Activated CD4-positive, alpha-beta T cell treated with anti-CD3 and anti-CD28 coated beads, Interleukin-2, amount 50 U/mL, for 4 hours (primary cell): ENCODE measurements at places on chromosomes 2 and 18.
A peak's percentile ranks its signal among the peaks of the same experiment; 100 is the strongest.

DNA sequence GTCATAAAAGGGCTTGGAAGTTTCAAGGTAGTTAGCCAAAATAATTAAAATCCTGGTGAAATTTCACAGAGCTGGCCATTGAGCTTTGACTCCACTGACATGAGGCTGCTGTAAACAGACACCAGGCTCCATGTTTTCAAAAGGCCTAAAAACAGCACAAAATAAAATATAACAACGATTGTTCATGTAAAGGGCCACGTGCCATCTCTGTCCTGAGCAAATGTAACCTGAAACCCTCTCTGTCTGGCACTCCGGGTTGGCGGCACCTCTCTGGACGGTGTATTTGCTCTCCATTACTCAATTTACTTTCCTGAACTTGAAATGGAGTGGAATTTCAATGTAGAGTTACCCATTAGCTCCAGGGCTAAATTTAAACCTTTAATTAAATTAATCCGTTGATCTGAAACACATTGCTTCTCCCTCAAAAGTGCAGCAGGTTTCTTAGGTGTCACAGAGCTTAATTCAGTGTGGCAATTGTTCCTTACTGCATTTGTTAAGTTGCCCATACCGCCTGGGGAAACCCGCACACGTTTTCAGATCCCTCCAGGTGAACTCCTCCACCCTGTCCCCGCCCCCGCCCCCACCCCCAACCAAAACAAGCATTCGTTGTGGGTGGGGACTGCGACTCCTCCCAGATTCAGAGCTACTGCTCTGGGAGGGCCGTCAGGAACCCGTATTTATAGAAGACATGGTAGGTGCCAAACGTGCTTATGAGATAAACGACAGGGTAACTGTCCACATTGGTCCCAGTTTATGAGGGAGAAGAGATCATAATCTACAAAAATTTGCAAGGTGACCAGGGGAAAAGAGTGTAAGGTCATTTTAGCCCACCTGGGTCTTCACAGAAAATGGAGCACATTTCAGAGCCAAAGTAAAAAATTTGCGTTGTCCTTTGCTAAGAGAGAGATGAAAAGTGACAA is 1.2 kb upstream of the CABLES1 start:
- DNase-seq, result peak; percentile 29

GRCh38 chr2:112239862-112240261 is 15.0 kb downstream of the ZC3H8 start:
- DNase-seq, result no peak

DNA sequence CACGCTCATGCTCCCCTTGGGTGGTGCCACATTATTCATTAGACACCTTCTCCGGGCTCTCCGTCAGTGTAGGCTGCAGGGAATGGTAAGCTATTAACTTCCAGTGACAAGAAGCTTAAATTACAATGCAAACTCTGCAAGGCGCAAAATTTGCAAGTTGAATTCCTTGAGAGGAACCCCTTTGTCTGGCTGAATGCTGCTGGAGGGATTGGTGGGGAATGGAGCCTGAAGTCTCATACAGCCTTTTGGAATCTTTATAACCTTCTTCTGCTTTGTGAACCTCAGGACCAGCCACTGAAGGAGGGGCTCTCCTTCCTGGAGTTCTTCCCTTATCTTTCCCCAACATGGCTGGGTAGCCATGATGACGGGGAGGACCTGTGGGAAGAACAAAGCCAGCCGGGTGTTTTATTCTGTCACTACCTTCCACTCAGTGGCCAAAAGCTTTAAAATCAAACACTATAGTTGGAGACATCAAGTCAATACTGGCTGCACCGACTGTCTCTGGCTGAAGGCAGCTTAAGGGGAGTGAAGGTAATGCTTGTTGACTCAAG is 220.9 kb upstream of the EPHA4 start:
- no peak for DNase-seq

DNA sequence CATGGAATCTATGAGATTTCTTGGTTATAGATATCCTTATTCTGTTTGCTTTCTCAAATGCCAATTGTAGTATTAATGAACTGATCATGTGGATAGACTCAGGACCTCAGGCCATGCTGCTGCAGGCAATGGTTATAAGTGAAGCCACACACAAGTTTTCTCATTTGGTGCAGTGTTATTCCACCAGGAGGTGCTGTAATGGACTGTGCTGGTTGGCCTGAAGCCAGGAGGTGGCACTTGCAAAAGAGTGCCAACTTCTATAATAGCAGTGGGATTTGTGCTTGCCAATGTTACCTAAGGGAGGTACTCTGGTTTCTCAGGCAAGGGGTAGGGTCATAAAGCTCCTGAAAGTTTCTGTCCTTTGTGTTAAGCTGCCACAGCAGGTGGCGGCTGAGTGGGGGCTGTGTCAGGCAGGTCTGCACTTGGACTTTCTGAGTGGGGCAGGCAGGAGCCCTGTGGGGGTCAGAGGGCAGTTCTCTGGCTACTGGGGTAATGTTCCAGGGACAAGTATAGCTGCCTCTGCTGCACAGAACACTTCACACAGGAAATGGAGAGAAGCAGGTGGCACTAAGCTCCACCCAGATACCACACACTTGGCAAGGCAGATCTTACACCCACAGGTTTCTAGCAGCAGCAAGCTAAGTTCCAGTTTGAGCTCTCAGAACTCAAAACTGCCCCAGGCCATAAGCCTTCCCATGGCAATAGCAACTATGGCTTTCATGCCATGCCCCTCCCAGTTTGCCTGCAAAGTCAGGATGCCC is 352.6 kb upstream of the CWC22 start:
- no peak for DNase-seq

- DNase-seq, result no peak
Measured at GRCh38 chr2:200305797-200306195, 697 bp upstream of the SPATS2L start.

DNA sequence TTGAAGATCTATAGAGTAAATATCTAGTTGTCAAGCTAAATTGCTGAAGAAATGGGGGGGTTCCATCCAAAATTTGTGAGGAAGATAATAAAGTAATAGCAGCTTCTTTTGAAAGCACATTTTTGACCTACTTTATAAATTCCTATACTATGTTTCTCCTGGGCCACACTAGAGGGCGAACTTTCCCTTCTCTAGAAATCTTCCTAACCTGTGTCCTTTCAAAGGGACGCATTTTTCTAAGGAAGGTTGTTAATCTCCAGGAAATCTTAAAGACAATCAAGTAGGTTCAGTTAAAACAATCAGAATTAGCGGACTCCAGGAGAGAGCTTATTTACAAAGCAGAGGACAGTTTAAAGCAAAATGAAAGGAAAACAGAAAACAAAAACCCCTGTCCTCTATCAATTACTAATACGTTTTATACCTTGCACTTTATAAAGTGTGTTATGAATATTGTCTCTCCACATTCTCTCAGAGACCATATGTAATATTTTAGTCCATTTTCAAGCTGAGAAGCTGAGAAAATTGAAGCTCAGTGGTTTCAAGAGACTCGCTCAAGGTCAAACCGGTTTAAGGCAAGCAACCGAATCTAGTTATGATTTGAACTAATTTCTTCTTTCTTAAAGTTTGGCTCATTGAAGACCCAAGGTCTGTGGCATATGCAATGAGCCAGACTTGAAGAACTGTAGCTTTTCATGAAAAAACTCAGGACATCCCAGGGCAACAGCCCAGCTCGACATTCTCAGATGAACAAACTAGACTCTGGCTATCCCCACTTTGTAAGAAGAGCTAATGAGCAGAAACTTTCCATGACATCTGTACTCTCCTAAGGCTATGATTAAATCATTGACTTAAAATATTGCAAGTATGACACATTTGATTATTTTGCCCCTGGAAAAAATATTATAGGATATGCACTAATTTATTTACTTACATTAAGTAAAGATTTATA is 273.6 kb downstream of the PAX3 start:
- no peak for DNase-seq

DNA sequence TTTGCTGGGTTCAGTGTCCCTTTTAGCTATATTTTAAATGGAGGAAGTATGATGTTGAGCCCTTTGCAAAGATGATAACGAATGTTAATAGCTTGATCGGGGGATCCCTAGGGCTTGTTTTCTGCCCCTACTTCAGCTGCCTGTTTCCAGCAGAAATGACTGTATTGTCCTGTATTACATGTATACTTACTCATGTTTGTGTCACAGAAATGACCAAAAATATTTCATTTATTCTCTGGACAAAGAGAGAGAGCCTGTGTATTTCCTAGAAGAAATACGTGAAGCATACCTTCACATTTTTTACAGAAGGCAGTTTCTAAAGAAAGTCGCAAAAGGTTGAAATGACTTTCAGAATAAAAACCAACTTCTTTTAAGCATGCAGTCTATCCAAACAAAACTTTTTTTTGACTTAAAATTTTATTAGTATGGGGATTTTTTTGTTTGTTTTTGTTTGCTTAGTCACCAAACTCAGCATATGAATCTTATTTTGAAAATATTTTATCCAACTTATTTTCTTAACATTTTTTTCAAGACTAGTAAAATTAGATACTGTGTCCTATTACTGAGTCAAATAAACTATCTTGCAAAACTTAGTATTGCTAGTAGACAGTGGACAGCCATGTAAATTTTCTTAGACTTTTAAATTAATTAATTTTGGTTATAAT is 68.9 kb downstream of the PTRHD1 start:
- no peak for DNase-seq

DNA sequence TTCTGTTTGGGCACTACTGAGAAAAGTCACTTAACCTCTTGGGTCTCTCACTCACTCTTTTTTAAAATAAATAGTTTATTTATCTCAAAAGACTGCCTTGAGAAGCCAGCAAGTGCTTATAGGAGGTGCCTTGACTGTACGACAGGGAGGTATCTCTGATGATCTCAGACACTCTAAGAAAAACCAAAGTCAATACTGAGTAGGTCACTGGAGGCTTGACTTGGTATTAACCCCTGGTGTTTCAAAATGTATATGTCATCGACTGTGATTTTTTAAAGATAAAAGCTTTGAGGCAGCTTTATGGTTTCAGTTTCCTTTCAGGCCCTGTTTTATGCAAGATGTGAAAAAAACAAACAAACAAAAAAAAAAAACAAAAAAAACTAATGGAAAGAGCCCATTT is 33.7 kb downstream of the MREG start:
- no peak for DNase-seq

GRCh38 chr18:48994926-48995835 is 44.4 kb upstream of the SMAD7 start:
- no peak for DNase-seq

DNA sequence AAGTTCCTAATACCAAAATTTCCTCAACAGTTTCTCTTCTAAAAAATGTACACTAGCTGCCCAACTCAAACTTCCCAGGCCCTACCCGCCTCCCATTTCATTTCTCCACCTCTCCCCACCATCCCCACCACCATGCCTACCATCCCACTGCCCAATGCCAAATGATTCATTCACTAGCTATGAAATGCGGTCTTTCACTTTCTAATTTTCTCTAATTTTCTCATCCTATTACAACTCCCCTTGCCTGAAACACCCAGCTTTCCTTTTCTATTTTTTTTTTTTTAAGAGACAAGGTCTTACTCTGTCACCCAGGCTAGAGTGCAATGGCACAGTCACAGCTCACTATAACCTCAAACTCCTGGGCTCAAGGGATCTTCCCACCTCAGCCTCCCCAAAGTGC is 38.4 kb downstream of the KIDINS220 start:
- DNase-seq, result no peak

GRCh38 chr2:43759195-43759594 is 14.6 kb upstream of the DYNC2LI1 start:
- DNase-seq, result no peak

DNA sequence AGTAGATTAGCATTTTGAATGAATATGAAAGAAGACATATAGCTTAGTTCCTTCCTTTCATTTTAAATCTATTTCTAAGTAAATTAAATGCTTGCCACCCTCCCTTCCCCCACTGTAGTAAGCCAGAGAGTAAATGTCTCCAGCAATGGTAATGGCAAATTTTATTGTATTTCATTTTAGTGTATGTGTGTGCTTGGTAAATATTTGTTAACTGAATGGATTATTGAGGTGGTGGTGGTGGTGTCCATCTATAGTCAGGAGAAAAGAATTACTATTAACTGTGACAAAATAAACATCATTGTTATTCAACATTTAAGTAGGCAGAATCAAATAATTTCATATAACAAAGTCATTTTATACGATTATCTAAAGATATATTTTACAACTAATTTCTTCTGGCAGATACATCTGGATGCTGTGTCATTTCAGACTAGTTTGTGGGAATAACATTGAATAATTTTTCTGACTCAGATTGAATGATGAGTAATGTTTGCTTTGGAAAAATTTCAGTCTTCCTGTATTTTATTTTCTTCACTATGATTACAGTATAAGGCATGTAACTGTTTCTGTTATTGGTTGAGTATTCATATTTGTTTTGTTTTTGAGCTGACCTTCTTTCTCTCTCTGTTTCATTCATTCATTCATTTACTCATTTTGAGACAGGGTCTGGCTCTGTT is 18.3 kb downstream of the ASXL3 start:
- no peak for DNase-seq

DNA sequence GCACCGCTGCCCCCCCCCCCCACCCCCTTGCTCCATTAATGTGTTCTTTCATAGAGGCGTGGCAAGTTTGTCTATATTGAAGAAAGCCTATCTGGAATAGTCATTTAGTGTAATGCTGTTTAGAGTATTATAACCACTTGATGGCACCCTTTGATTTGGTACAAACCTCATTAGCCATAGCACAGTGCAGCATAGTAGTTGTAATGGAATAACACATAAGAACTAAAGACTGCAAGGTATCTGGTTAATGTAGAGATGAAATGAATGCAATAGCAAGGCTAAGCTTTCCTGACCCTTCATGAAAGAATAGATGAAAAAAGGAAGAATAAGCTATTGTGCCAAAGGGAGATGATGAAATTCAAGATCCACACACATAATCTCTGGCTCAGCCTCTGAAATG is 81.9 kb downstream of the EHBP1 start:
- DNase-seq, result no peak

- no peak for DNase-seq
Measured at GRCh38 chr18:25281556-25281955, 70.4 kb downstream of the ZNF521 start.

DNA sequence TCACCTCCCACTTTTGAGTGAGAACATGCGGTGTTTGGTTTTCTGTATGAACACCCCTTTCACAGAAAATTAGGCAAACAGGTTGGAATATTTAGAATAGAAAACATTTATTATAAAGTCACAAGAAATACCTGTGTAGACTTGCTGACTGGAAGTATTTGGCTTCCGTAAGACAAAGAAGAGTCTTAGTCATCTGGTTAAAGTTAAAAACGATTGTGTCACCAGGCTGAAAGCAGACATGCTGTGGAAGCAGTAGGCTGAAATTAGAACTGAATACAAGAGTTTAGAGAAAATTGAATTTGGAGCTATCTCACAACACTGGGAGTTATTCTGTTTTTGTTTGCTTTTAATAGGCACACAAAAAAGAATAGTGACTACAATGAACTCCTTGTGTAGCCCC is 16.2 kb upstream of the CLASP1 start:
- DNase-seq, result no peak

- DNase-seq, result no peak
Measured at GRCh38 chr18:49319590-49319989, 140.9 kb downstream of the DYM start.
